Naive thymus-derived CD8-positive, alpha-beta T cell (primary cell): ENCODE measurements at places on chromosomes 3 and 15.

DNA sequence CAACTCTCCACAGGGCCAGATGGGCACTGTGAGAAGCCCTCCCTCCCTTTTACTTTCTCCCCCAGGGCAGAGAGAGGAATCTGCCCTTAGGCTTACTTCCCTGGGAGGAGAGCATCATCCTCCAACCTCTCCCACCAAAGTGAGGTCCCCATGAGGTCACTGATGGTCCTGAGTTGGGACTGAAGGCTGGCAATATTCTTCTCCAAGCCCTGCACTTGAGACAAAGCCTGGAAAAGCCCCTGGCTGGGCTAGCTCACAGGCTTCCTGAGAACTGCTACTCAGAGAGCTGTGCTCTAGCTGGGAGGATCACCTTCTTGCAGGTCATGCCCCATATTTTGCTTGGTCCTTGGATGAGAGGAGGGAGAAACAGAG is 110.0 kb upstream of the MEF2A start:
- no peak for DNase-seq

DNA sequence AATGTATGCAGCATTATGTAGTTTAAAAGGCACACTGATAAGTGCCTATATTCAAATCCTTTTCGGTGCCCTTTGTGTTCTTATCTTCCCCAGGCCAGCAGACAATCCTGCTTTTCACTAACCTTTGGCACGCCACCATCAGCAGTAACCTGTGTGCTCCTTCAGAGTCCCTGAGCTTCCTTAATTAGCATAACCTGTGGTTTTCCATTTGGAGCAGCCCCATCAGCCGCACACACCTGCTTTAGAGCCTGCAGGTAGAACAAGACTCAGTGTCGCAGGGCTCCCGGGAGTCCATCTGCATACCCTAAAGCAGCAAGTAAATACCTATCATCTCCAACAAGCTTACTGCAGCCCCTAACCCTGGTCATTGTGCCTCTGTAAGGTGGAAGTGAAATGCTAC is 755.1 kb downstream of the ROBO2 start:
- no peak for DNase-seq

DNA sequence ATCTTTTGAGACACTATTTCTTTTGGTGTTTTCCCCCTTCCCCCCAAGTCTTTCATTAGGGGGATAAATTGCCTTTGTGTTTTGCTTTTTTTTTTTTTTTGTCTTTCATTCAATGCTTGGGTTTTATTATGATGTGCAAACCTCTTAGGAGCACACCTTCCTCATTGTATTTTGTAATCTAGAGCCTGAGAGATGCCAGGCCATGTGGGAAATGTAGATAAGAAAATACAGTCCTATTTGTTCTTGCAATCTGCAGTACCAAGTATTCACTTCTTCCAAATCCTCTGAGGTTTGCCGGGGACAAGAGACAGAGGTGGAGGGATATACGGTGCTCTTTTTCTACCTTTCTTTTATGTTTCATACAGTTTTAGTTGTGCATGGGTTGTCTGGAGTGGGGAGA is 66.7 kb downstream of the LARS2 start:
- no peak for DNase-seq

DNA sequence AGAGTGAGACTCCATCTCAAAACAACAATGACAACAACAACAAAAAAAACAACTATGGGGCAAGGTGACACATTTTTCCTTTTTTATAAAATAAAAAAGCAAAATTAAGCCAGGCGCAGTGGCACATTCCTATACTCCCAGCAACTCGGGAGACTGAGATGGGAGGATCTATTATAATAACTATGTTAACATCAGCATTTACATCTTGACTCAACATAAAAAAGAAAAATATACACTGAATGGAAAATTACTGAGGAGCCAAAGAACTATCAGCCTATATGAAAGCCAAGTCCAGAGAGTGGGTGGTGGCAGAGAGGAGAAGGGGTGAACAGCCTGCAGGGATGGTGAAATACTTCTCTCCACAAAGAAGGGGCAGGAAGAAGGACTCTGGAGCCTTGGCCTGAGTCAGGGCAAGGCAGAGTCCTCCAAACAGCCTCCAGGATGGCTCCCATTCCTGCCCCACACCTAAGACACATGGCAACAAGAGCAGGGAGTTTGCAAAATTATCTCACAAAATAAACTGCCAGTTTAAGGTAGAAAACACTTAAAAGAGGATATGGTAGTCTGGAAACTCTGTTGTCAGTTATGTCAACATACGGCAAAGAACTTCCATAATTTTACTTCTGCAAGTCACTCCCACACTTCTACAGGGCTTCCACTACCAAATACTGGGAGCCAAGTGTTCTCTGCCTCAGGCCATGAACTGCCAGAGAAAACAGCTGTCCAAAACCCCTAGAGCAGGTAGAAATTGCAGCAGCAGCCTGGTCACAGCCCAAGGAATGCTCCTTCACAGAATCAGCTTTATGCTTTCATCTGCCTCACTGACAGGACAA is 25.9 kb downstream of the HSPBAP1 start:
- DNase-seq: no peak

- DNase-seq: no peak
Measured at GRCh38 chr3:172155897-172156585, 116.7 kb downstream of the FNDC3B start.

GRCh38 chr15:74958320-74958907 is 1.8 kb upstream of the RPP25 start:
- no peak for DNase-seq

DNA sequence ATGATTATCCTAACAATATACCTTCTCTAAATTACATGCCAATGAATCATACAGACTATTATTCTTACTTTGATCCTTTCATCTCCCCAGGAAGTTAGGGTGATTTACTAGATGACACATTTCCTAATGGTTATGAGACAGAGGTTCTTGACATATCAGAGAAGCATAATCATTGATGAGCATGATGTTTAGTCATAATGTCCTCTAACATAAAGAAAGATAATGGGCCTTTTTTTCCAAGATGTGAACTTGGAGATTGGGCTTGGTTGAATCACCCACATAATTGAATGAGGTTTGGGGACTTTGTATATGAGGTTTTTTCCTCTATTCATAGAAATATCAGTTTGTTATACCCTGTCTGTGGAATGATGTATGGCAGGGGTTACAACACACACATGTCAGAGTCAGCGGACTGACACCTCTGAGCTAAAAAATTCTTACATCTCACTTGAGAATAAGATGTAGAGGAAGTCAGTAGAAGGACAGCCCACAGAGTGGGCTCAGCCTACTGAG is 69.7 kb upstream of the DCBLD2 start:
- DNase-seq: no peak

DNA sequence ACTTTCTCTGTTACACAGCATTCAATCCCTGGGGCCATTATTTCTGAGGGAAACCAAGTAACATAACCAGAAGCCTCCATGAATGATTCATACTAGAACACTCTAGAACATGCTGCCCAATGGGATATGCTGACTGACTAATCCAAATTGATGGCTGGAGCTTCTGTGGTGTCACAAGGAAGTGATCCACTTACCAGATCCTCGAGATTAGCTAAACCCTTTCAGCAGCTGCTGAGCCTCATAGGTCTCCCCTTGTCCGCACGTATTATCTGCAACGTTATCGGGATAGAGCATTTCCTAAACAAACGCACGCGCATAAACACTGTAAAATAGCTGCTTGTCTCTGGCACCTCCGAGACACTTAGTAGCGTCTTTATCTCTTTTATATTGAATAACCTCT is 61.2 kb upstream of the PROK2 start:
- DNase-seq: no peak

DNA sequence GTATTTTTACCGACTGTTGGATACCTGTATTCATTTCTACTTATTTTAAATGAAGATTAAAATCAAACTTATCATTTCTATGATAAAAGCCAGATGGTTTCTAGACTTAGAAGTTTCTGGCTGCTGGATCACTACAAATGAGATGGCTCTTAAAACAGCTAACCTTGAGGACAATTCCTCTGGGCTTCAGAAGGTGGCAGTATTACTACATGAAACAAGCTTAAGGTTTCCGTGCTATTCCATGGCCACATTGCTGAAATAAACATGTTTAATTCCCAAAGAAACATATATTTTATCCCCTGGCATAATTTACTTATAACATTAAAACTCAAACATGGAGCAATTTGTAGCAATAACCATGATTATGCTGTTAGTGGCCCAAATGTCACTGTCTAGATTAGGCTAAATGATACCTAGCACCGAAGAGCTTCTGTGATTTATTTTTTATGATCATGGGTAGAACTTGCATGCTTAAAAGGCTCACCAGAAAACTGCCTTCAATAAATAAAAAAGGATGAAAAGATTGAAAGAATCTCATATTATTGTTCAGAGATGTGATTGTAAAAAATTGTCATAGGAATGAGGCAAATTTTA is 204.0 kb upstream of the NANOGP8 start:
- DNase-seq: no peak

- no peak for DNase-seq
Measured at GRCh38 chr3:176861137-176861536, 336.1 kb downstream of the TBL1XR1 start.

DNA sequence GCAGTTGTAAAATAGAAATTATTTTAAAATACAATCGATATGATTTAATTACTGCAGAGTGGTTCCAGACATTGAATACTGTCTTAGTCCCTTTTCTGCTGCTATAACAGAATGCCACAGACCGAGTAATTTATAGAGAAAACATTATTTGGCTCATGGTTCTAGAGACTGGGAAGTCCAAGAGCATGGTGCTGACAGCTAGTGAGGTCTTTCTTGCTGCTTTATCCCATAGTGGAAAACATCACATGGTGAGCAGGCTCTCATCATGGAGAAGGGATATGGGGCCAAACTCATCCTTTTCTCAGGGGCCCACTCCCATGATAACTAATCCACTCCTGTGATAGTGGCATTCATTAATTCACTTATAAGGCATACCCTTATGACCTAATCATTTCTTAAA is 120.0 kb upstream of the TBL1XR1 start:
- no peak for DNase-seq

DNA sequence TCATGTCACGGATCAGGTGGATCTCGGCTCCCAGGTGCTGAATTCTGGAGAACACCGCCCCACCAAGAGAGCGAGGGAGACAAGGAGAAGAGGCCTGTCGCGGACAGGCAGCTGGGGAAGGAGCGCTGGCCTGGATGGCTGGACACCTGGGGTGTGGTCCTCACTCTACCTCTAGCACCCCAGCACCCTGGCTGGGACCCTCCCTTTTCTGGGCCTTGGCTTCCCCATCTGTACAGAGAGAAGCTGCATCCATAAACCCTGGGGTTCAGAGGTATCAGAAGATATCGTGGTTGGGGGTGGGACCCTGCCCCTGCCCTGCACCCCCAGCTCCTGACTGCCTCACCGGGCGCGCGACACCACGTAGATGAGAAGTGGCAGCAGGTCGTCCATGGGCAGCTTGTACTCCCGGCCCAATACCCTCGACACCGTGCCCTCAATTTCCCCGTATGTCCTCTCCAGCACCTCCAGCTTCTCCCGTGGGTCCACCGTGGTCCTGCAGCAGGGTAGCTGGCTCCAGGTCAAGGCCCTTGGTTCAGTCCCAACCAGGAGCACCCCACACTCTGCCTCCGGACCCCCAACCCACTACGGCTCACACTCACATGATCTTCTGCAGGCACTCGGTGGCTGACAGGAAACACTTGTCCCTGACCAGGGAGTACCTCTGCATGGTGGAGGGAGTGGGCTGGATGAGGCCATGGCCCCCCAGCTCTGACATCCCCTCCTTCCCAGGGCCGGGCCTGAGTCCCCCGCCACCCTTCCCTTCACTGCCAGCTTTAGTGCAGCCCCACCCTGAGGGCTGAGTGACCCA is 21.7 kb downstream of the ALS2CL start:
- DNase-seq: no peak

DNA sequence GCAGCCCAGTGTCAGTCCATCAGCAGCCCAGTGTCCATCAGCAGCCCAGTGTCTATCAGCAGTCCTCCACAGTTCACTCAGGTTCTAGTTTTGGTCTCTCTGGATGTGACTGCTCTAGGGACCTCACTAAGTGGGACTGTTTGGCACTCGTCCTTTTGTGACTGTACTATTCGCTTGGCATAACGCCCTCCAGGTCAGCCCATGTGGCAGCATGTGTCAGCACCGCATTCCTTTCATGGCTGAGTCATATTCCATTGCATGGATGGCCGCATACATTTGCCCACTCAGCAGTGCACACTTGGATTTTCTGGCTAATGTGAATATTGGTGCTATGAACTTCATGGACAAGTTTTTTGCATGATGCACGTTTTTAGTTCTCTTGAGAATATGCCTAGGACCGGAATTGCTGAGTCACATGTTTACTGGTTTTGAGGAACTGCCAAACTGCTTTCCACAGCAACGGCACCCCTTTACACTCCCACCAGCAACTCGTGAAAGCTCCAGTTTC is 16.4 kb downstream of the CHST13 start:
- DNase-seq: no peak

DNA sequence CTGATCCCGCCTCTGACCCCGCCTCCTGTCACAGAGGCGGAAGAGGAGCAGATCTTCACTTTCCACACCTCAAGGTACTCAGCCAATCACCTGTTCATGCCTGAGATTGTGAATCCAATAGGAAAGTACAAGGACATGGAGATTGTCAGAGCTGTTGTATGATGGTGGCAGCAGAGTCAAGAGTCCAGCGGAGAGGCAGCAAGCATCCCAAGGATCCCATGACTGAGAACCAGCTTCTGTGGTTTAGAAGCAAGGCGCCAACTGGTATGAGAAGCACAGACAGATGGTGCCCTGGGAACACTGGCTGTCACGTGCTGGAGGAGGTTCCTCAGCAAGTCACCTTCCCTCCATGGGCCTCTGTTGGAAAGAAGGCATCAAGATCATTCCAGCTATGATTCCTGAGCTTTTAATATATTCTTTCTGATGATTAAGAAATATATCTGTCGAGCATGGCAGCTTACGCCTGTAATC is 93.9 kb downstream of the CPN2 start:
- DNase-seq: no peak

- no peak for DNase-seq
Measured at GRCh38 chr15:90685591-90686434, 31.3 kb upstream of the BLM start.

- DNase-seq: no peak
Measured at GRCh38 chr3:13234666-13235065, 161.4 kb upstream of the IQSEC1 start.

- DNase-seq: no peak
Measured at GRCh38 chr3:28846971-28847478, 433.8 kb upstream of the RBMS3 start.
